ENCODE measurements at places on chromosomes 6 and 20. TPM values are rescaled to one million over a fixed set of nuclear protein-coding genes. Genes with fewer than 3 reads are reported as not detected.
A peak's percentile ranks its signal among the peaks of the same experiment; 100 is the strongest.

GRCh38 chr6:8991844-8992243, 556.5 kb upstream of the SLC35B3 start:
- DNase-seq: no peak

DNA sequence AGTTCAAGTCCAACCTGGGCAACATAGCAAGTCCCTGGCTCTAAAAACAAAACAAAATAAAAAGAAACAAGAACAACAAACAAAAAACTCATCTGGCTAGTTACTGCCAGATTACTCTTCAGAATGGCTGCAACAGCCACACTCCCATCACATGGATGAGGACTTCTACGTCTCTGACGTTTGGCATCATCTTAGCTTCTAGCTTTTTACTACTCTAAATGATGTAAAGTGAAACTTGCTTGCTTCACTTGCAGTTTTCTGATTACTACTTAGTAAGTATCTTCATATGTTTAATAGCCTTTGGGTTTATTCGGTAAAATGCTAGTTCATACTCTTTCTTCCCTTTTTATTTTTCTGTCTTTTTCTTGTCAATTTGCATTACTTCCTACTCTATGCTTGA, 161.1 kb upstream of the CARMIL1 start:
- no peak for DNase-seq

DNA sequence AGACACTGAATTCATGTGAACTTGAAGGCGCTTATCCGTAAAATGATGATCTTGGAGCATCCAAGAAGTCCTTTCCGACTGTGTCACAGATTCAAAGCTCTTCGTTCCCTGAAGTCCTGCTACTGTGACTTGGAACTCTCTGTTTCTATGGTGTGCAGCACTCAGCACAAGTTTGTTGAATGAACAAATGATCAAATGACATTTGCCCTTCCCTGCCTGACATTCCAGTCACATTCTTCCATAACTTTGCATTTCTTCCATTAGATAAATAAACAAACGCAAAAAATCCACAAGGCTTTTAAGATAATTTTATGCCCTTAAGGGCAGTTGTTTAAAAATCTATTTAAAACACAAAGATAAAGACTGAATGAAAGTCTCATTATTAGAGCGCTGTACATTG, 39.9 kb downstream of the SGK1 start:
- DNase-seq: no peak

DNA sequence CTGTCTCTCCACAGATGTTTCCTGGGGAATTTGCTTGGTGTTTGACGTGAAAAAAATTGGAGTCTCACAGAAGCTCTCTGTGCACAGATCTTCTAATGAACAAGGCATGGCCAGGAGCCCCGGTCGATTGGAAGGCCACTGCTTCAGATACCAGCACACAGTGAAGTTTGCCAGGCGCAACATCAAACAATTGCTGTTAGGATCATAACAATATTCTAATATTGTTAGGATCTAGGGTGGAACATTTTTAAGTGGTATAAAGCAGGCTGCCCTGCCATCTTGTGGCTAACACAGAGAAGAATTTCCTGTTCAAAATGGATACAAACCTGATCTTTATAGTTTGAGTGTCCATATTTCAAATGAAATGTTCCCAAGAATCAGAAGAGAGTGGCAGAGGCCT, 64.1 kb downstream of the C6orf118 start:
- DNase-seq: no peak

DNA sequence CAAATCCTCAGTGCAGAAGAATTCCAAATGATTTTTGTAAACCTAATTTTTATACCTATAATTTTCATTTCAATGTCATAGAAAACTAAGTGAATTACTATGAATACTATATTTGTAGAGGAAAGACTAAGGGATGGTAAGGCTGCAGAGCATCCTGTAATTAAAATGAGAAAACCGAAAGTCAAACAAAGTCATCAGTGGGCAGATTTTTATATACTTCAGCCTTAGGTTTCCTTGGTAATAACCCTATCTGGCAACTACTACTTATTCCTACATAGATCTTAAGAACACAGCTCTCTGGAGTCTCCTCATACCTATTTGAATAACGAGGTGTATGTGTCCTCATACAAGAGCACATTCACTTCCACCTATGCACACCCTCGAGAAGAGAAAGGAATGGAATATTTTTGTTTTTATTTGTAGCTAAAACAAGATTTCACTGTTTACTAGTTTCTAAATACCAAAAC, 117.9 kb upstream of the SGK1 start:
- DNase-seq: no peak

The SCGN gene
- total RNA-seq: not detected

- DNase-seq: no peak
These were observed 10.0 kb upstream of the NKX2-2 start for GRCh38 chr20:21523895-21524294.

The CST2 gene
- total RNA-seq: not detected

DNA sequence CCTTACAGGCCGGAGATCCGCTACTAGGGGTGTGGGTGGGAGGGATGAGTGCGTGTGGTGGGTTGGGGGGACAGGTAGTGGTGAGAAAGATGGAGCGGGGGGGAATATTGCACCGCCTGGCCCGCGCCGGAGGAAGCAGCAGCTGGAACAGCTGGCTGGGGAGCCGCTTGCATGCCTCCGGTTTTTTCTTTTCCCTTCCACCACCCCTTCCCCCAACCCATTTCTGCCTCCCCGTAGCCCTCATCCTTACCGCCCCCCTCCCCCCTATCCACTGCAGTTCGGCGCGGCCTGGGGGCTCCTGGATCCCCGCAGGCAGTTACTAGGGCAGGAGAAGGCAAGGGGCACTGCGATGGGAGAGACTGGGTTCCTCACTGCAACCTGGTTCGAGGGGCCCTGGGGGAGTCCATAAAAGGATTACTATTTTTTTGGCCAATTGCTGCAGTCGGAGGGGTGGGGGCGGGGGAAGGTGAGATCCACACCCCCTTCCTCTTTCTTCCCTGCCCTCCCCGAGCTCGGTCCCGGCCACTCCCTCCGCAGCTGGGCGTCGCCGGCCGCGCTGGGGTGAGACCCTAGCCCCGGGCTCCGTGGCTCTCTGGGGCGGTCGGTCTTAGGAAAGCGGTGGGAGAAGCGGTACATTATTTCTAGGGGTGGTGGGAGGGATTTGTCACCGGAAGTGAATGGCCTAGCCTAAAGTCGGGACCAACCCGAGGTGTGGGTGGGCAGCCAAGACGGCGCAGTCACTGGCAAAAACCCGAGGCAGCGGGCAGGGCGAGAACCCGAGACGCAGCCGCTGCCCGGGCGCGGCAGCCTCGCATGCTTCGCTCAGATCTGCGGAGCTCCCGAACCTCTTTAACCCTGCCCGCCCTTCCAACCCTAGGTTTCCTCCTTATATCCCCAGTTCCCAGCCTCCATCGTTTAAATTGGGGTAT, 824 bp upstream of the TBCC start:
- DNase-seq: peak; percentile 90

- DNase-seq: no peak
These were observed 44.1 kb downstream of the NKX2-4 start for GRCh38 chr20:21353236-21353635.

- no peak for DNase-seq
These were observed 66.9 kb upstream of the PRL start for GRCh38 chr6:22363714-22364239.
